Fibroblast of skin of right biceps (primary cell): ENCODE measurements at places on chromosomes 3 and 15.

DNA sequence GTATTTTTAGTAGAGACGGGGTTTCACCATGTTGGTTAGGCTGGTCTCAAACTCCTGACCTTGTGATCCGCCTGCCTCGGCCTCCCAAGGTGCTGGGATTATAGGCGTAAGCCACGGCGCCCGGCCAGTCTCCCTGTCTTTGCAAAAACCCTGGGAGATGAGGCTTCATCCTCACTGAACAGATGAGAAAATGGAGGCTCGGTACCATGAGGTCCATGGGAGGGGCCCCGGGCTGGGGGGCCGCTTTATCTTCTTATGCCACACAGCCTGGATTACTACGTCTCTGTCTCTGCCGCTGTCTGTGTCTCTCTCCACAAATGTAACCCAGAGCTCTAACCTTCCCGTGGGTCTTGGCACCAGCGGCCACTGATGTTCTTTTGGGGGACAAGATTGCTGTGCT lies 39.1 kb downstream of the ABTB1 start:
- no peak for DNase-seq

DNA sequence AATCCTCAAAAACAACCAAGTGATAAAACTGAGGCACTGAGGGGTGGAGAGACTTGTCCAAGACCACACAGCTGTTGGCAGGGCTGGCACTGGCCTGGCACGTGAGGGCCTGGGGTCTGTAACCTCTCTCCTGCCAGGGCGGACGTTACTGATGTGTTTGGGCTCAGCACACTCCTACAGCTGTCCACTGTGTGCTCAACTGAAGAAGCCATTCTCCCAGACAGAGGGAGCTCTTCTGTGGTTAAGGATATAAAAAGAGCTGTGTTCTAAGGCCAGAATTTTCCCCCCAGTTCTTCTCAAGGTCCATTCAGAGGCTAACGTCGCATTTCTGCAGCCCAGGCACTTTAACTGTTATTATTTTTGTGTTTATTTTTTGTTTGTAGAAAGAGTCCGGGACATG lies 429.0 kb upstream of the ATP11B start:
- no peak for DNase-seq

GRCh38 chr3:10753964-10754363 lies 62.1 kb upstream of the SLC6A11 start:
- DNase-seq, result peak; percentile 34

GRCh38 chr3:98788651-98789050 lies 25.5 kb downstream of the ST3GAL6 start:
- DNase-seq, result peak; percentile 43

GRCh38 chr3:189309400-189309975 lies 137.7 kb downstream of the TPRG1 start:
- no peak for DNase-seq

DNA sequence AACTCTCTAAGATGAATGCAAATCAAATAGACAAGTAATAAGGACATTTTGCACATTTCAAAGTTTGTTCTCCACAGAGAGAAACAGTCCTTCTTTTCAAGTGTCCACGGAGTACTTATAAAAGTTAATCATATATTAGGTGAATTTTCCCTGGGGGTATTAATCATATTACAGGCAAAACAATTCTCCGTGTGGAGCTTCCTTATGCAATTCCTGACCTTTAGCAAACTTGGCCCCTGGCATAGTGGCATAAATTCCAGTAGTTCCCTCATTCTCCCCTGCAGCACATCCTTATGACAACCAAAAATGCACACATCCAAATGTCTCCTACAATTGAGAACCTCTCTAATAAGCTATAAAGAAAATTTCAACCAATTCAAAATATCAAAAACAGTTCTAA lies 34.4 kb downstream of the FSIP1 start:
- DNase-seq, result peak; percentile 32

GRCh38 chr15:67967871-67968431 lies 86.2 kb upstream of the PIAS1 start:
- DNase-seq, result peak; percentile 76

- peak; percentile 67 for DNase-seq
Measured at GRCh38 chr15:67456677-67457529, 64.0 kb upstream of the C15orf61 start.

DNA sequence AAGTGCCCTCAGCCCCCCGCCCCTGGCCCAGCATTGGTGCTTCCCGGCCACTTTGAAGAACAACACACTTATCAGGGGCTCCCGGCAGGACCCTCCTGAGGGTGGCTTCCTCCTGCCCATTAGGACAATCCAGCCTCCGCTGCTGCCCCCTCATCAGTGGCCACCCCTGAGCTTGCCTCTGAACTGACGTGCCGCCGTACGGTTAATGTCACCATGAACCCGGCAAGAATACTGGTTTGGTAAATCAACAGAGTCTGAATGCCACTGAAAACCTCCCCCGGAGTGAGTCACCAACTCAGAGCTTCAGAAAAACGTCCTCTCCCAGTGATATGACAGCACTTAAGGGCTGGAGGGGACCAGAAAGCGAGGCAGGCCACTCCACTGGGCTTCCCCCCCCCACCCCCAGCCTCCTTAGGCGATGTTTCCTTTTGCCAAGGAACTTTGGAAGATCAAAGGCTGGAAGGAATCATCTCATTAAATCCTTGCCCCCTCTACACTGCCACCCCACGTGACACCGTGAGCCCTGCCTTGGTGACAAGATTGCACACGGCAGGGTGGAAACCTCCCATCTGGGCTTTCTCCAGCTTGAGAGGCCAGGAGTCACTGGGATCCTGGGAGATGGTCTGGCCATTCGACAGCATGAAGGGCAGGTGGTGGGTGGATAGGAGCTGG lies 142.1 kb downstream of the NUP210 start:
- DNase-seq, result no peak

DNA sequence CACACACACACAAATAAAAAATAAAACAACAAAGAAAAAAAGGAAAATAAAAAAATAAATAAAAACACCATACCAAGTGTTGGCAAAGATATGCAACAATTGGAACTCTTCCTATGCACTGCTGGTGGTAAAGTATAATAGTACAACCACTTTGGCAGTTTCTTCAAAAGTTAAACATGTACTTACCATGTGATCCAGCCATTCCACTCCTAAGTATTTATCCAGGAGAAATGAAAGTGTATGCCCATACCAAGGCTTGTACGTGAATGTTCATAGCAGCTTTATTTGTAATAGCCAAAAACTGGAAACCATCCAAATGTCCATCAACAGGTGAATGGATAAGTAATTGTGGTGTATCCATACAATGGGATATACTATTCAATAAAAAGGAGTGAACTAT lies 17.0 kb downstream of the WDR93 start:
- no peak for DNase-seq

DNA sequence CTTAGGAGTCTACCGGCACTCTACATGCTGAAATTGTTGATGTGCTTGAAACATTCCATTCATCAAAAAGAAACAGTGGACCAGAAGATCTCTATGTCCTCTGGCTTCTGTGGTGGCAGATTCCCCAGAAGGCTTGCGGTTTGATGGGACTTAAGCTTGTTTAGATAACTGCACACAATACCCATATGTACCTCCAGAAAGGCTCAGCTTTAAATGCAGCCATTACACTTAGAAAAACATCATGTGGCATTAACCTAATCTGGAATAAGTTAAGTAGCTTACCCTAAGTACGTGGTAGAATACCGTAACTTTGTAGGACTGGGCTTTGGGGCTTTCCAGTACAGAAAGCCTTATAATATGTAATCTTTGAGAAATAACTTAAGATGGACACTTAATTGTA lies 187.3 kb downstream of the RBMS3 start:
- DNase-seq, result no peak

- no peak for DNase-seq
Measured at GRCh38 chr3:3744826-3745225, 54.4 kb upstream of the LRRN1 start.

DNA sequence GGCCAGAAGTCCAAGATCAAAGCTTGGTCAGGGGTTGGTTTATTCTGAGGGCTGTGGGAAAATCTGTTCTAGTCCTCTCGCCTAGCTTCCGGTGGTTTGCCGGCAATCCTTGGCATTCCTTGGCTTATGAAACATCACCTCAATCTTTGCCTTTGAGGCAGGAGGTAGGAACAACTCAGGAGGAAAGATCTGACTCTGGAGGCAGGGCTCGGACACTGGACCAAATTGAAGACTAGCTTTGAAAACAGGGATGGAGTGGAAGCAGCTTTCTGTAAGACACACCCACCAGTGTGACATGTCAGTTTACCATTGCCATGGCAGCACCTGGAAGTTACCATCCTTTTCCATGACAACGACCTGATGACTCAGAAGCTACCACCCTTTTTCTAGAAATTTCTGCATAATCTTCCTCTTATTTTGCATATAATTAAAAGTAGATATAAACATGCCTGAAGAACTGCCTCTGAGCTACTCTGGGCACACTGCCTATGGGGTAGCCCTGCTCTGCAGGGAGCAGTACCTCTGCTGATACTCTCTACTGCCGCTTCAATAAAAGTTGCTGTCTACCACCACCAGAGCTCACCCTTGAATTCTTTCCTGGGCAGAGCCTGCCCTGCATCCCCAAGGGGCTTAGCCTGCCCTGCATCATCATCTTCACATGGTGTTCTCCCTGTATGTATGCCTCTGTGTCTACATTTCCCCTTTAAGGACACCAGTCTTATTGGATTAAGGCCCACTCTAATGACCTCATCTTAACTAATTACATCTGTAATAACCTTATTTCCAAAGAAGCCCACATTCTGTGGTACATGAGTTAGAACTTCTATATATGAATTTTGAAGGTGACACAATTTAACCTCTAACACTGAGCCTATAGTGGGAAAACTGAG lies 38.3 kb upstream of the TM4SF4 start:
- no peak for DNase-seq

- DNase-seq, result no peak
Measured at GRCh38 chr3:55185380-55185779, 257.5 kb upstream of the LRTM1 start.

- DNase-seq, result no peak
Measured at GRCh38 chr3:35968043-35968622, 328.8 kb downstream of the ARPP21 start.

GRCh38 chr15:81575436-81576123 lies 201.6 kb upstream of the TMC3 start:
- peak; percentile 41 for DNase-seq

GRCh38 chr3:107411779-107412178 lies 34.5 kb downstream of the CCDC54 start:
- DNase-seq, result no peak

- DNase-seq, result no peak
Measured at GRCh38 chr15:84741121-84741520, 7.3 kb upstream of the ZNF592 start.

GRCh38 chr3:63060412-63060811 lies 185.2 kb upstream of the CADPS start:
- DNase-seq, result peak; percentile 49

- DNase-seq, result no peak
Measured at GRCh38 chr3:107600780-107601179, 78.0 kb downstream of the BBX start.

DNA sequence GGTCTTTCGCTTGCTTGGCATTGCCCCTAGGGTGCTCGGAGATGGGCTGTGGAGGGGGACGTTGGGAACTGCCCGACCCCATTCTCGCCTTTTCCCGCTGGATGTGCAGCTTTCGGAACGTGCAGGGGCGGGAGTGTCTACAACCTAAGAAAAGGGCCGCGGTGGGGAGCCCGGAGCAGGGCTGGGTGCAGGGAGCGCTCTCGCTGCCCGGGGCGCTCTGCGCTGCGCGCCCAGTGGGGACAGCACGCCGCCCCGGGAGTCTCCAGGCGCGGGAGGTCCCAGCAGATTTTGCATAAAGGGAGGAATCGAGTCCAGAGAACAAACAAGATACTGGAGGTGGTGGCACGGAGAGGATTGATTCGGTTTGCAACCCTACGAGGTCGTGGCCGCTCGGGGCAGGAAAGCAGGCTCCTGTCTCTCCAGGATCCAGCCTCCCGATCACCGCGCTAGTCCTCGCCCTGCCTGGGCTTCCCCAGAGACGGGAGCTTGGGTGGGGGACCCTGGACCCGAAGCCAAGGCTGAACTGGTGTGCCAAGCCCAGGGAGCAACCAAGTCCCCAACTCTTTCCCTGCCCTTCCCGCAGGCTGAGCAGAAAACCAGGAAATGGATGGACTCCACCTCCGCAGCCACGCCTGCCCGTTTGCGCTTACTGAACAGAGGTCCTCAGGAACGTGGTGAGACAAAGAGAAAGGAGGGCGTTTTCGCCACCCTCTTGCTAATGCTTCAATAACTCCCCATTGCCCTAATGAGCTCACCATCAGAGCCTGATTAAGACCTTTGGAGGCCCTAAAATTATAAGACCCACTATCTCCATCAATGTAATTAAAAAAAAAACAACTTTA lies 59.7 kb downstream of the NOX5 start:
- DNase-seq, result peak; percentile 68

- DNase-seq, result no peak
Measured at GRCh38 chr3:154614601-154615000, 184.6 kb upstream of the GPR149 start.

DNA sequence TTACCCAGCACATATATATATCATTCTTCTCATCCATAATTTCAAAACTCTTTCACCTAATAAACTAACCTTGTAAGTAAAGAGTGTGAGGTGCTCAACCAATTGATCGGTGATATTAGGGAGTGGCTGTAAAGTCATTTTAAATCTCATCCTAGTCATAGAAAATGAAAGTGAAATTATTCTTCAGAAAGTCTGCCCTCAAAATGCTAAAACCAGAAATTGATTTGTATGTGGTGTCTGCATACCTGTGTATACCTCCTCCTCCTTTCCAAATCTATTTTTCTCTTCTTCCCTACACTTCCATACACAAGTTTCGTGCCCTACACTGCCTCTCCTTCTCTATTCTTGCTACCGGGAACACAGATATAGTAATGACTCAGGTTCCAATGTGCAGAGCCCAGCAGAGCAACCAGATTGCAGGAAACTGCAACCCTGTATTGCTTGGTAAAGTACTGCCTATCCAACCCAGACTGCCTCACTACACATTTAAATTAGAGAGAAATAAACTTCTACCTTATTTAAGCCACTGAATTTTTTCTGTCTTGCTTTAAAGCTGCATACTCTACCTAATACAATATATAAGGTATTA lies 7.4 kb upstream of the TBC1D5 start:
- DNase-seq, result no peak

DNA sequence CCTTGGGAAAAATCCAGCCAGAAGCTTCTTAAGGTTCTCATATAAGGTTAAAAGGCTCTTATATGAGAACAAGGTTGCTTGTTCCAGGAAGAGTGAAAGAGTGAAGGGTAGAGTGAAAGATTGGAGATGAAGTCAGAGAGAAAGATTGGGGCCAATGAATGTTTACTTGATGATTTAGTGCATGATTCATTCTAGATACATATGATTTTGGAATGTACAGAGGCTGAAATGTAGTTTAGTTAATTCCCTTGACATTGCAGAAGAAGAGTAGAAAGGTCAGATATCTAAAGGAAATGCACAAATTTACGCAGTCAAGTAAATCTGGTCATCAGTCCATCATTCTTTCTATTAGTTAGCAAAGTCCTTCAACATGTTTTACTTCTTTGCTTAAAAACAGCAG lies 619.8 kb upstream of the ZNF717 start:
- peak; percentile 58 for DNase-seq

GRCh38 chr15:65952391-65953053 lies 83.2 kb downstream of the RAB11A start:
- peak; percentile 51 for DNase-seq

- DNase-seq, result no peak
Measured at GRCh38 chr15:28891588-28891987, 5.8 kb downstream of the APBA2 start.

- DNase-seq, result no peak
Measured at GRCh38 chr3:45832699-45833098, 9.2 kb downstream of the LZTFL1 start.
